ENCODE measurements at places on chromosomes 11 and 22. TPM values are rescaled to one million over a fixed set of nuclear protein-coding genes. Genes with fewer than 3 reads are reported as not detected.
A peak's percentile ranks its signal among the peaks of the same experiment; 100 is the strongest.

SULT4A1 gene
- total RNA-seq = 0.31 TPM

PPFIBP2 gene
- 51.3 TPM for total RNA-seq

KCTD21 gene
- total RNA-seq = 8.9 TPM

PRG3 gene
- not detected for total RNA-seq

TMEM126A gene
- total RNA-seq = 17.1 TPM

OR4A15 gene
- total RNA-seq = not detected

GRK3 gene
- total RNA-seq = 27.3 TPM

PTDSS2 gene
- 26.8 TPM for total RNA-seq

PANX2 gene
- total RNA-seq = 3.9 TPM

SORL1 gene
- total RNA-seq = 61.7 TPM

OR10D3 gene
- total RNA-seq = not detected

CCDC116 gene
- 0.71 TPM for total RNA-seq

MOGAT2 gene
- total RNA-seq = 0.09 TPM

OR51B4 gene
- total RNA-seq = 1.9 TPM

SLC39A13 gene
- 31.8 TPM for total RNA-seq

KRTAP5-8 gene
- 0.34 TPM for total RNA-seq

- no peak for DNase-seq
These were observed 23.7 kb downstream of the RSPH14 start for GRCh38 chr22:23117891-23118646.

DNA sequence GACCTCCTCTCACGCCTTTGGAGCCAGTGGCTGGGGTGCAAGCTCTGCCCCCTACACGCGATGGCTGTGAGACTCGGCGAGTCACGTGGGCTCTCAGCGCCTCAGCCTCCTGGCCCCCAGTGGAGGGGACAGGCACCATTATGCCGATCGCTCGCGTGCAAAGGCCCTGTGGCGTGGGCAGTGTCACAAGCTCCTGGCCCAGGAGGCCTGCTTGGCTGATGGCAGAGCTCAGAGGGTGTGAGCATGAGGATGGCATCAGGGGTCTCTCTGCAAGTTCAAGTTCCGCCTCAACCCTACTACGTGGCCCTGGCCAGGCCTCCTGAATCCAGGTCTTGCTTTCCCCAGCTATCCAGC lies 90.8 kb upstream of the KCNQ1OT1 start:
- peak; percentile 11 for DNase-seq

GRCh38 chr22:46502440-46503175 lies 34.8 kb downstream of the CELSR1 start:
- no peak for DNase-seq

GRCh38 chr11:128755564-128755963 lies 61.7 kb downstream of the FLI1 start:
- DNase-seq = no peak

- DNase-seq = peak; percentile 35
These were observed 7.5 kb downstream of the DPAGT1 start for GRCh38 chr11:119093942-119094815.

- no peak for DNase-seq
These were observed 4.1 kb upstream of the MUC6 start for GRCh38 chr11:1040428-1041148.

GRCh38 chr11:12485328-12485727 lies 108.0 kb downstream of the PARVA start:
- no peak for DNase-seq

DNA sequence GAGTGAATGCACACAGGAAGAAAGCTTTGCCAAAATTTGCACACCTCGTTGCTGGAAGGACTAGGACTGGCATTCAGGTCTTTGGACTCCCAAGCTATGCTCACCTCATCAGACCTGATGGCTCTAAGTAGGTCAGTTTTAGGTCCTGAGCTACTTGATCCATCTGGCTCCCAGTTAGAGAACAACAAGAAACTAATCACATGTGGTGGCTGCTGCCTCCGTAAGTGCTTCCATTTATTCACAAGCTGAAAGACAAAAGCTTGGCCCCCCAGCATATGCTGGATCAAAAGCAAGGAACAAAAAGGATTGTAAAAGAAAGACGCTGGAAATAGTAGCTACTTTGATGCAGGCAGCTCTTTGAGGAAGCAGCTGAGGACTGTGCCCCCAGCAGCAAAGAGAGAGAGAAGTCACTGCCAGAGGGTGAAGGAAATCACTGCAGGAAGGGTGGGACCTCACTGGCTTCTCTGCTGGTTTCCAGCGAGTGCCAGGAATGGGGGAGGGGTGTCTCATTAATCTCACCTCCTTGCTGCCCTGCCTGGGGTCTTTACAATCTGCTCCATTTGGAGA lies 268.9 kb downstream of the KIRREL3 start:
- DNase-seq = no peak

DNA sequence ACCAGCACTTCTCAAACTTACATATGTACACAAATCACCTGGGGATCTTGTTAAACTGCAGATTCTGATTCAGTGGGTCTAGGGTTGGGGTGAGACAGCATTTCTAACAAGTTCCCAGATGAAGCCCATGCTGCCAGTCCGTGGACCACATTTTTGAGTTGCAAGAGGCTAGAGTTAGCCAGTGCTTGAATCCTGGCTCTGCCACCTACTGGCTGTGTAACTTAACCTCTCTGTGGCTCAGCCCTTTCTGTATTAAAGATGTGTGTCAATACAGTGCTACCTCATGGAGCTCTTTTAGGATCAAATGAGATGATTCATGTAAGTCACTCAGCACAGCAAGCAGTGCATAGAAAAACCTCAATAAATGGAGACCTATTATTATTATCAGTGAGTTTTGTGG lies 90.2 kb upstream of the ISX start:
- DNase-seq = no peak

GRCh38 chr11:120001178-120002090 lies 136.5 kb downstream of the TRIM29 start:
- DNase-seq = no peak

- no peak for DNase-seq
These were observed 33.2 kb downstream of the BTBD10 start for GRCh38 chr11:13429836-13430235.

DNA sequence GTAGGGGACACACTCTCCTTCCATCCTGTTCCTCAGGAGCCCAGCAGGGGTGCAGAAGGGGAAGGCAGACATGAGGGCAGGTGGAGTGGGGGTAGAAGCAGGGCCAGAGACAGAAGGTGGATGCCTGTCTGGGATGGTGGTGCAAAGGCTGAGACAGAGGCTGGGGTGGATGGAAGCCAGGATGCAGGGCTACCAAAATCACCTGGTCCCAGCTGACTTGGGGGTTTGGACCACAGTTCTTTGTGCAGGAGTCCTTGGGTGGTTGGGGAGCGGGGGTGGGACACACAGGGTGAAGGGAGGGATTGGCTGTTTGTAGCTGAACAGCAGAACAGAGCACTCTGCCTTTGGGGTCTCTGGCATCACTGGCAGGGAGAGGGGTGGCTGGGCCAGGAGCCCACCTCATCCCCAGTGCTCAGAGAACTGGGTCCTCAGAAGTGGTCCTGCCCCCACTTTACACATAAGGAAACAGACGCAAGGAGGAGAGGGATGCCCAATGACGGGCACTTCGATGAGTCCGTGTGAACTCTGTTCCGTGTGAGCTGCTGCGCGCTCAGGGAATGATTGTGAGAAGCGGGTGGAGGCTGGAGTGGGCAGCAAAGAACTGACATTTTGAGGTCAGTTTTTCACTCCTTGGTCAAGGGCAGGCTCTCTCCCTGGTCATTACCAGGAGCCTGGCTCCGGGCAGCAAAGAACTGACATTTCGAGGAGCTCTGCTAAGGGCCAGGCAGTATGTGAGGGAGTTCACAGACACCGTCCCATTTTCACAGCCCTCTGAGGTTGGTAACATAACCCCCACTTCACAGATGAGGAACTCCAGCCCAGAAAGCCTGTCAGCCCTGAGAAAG lies 1.9 kb downstream of the TAGLN start:
- no peak for DNase-seq

- no peak for DNase-seq
These were observed 5.1 kb upstream of the SEPTIN3 start for GRCh38 chr22:41964112-41964491.

- DNase-seq = peak; percentile 85
These were observed 8.4 kb upstream of the KCNQ1OT1 start for GRCh38 chr11:2708151-2708581.

DNA sequence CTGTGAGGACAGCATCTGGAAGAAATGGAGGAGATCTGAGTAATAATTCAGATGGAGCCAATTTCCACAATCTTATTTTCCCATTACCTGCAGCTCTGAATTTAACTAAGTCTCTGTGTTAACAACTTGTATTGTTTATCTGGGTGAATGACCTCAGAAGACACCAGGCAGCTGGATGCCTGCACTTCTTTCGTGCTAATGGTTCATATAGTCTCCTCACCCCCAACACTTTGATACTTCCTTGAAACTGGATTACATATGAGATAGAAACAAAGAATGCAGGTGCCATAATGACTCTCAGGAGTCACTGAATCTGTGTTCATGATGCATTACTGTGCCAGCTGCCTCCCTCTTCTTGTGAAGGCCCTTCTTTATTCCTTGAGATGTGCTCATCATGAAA lies 125.6 kb upstream of the VPREB1 start:
- no peak for DNase-seq

DNA sequence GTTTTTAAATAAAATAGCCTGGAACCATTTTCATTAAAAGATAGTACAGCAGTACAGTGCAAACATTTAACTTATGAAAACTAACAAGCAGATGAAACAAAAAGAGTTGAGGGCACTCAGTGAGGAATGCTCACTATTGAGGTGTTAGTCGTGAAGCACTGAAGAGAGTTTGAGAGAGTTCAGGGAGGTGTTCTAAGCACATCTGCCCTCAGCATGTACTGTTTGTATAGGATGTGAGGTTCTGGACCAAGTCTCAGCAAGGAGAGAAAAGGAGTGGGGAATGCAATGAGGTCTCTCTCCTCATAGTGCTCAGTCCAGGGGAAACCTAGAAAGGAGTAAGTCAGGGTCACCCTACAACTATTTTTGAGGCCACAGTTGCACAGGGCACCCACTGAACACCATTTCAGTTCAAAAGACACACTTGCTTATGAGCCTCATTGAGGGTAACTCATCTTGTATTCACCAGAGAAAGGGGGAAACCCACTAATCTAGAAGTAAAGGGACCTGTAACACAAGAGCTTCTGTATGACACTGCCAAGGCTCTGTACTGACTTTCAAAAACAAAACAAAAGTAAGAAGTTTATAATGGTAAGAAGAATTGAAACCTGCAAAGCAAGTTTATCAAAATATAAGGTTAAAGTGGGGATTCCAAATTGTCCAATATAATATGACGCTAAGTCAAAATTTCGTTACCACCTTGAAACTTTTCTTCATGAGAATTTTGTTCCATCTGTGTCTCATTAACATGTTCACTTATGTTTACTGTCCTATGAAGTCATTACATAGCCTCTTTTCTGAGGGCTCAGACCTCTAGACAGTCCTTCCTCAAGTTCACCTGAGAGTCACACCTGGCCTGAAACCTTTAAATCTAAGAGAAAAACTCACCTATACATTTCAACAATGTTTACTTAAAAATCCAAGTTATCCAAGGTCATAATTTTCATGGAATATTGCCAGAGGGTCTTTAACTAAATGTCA lies 275.3 kb downstream of the ETS1 start:
- DNase-seq = no peak

- DNase-seq = no peak
These were observed 75.7 kb downstream of the KIAA1671 start for GRCh38 chr22:25027959-25028840.

- no peak for DNase-seq
These were observed 16.0 kb downstream of the FZD4 start for GRCh38 chr11:86938900-86939880.

GRCh38 chr11:12408156-12408770 lies 30.9 kb downstream of the PARVA start:
- DNase-seq = no peak

DNA sequence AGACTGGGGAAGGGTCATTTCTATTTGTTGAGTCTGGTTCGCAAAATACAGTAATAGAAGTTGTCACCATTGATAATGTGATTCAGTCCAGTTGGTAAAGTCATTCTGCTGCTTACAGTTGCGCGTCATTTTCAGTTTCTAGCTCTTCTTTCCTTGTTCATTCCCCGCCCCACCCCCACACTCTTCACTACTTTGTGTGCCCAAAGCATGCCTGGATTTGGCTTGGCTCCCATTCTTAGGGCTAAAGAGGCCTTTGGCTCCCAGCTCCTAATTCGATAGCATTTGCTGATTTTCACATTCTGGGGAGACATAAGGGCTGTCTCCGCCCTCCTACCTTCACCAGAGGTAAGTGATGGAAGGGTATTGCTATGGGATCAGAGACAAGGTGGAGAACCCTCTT lies 43.0 kb downstream of the CECR2 start:
- peak; percentile 66 for DNase-seq

DNA sequence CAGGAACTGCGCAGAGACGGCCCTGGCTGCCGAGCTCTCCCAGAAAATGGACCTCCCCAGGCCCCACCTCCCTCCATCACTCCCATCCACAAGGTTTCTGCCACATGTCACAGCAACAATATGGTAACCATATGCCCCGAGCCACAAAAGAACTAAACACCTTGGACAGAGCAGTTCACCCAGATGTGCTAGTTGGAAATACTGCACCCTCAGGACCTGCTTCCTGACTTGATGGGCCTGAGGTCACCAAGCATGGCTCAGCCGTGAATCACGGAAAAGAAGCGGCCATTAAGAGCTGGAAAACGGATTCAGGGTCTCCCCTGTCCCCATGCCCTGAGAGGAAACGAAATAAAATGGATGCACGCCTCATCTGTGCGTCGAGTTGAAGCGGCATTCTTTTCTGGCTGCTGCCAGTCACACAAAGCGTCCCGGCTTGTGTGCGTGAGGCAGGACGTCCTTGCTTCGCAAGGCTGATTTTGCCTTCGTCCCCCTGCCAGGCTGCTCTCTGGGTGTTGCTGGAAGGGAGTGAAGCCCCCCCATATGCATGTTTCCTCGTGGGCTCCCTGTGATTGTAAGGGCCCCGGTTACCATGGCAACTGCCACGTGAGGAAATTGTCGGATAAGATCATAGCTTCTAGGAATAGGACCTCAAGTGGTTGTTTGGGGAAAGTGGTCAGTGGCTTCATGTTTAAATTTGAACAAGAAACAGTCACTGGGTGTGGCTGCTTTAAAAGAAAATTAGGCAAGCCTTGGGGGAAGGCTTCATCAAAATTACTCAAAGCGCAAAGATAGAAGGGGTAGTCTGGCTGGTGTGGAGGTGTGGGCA lies 51.7 kb downstream of the FLI1 start:
- DNase-seq = peak; percentile 65

GRCh38 chr22:39388261-39389011 lies 11.1 kb upstream of the TAB1 start:
- peak; percentile 88 for DNase-seq

GRCh38 chr11:43579171-43579918 lies 101.2 kb upstream of the HSD17B12 start:
- DNase-seq = peak; percentile 60

- DNase-seq = no peak
These were observed 3.0 kb upstream of the SLC16A8 start for GRCh38 chr22:38086942-38087341.
